ENCODE measurements at places on chromosomes 12 and 14.
A peak's percentile ranks its signal among the peaks of the same experiment; 100 is the strongest.

DNA sequence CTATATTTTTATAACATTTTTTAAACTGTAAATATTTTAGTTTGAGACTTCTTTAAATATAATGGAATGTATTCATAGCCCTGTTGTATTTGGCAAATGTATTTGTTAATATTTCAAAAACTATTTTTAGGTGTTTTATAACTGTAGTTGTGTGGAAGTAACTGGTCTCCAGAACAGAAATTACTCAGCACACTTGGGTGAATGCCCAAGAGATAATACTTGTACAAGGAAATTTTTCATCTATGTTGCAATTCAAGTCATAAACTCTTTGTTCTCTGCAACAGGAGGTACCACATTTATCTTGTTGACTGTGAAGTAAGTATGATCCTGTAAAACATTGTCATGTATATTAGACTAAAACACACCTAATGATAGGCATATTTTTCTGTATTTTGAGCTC, 72.8 kb downstream of the SLCO1B3 start:
- no peak for DNase-seq

DNA sequence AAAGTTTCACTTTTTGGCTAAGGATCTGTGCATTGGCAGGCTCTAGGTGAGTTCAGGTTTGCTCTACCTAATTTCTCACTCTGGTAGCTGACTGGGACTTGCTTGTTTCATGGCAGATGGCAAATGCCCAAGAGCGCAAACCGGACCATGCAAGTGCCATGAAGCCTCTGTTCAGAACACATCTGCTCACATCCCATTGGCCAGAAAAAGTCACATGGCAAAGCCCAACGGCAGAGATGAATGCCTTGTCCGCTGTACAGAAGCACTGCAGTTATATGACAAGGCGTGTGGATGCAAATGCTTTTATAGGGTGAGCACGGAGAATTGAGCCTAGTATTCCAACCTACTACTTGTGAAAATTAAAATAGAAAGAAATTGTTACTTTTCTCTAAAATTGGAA, 202.2 kb upstream of the HMGA2 start:
- no peak for DNase-seq

GRCh38 chr12:41032386-41032785, 155.7 kb upstream of the PDZRN4 start:
- DNase-seq = no peak

DNA sequence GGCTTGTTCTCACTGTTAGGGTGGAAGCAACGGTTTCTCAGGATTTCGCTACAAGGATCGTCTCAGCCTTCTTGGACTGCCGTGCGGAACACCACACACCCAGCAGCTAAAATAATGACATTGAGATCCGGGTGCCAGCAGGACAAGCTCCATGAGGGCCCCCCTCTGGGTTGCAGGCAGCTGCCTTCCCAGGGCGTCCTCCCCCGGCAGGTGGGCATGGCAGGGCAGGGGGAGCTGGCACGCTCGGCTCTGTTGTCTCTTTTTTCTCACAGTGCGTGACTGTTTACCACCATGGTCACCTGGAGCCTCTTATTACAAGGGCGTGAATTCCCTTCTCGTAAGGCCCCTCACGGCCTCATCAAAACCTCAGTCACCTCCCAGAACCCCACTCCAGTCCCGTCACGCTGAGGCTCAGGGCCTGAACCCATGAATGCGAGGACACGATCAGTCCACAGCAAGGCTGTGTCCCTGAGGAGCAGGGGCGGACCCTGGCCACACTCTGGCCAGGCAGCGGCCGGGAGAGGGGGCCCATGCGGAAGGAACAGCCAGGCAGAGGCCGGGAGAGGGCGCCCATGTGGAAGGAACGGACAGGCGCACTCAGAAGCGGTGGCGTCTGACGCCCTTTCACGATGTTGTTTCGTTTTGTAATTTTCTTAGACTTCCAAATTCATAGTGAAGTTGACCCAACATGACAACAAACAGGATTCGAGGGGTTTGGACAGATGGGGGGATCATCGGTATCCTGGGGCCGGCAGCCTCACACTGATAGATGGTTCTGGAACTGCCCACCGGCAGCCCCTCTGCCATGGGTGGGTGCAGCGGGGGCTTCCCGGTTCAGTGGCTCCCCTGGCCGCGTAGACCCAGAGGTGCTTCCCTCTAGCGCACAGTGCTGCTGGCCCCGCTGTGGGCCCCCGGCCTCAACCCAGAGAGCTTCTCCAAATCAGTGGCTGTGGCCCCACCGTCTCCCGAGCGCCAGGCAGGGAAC, 10.0 kb downstream of the LRCOL1 start:
- DNase-seq = peak; percentile 81

DNA sequence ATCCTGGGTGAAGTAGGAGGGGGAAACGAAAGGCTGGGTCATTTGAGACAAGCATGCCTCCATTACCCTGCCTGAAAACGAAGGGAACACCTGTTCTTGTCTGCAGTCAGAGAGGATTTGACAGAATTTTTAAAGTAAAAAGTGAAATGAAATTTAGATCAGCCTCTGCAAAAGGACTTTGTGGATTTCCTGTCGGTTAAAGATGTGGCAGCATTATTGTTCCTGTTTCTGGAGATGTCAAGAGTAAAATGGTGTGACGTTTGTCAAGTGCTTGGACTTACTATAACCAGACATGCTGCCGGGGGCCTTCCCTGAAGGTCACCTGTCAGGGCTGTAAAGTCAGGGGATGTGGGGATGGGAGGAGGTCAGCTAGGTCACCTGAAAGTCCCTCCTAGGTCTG, 32.0 kb downstream of the NRXN3 start:
- no peak for DNase-seq

- peak; percentile 57 for DNase-seq
These were observed 4.4 kb upstream of the GALNT6 start for GRCh38 chr12:51395283-51396230.

Measured in GM13977 (cell line).